ENCODE measurements at places on chromosomes 11 and 22.
A peak's percentile ranks its signal among the peaks of the same experiment; 100 is the strongest.

GRCh38 chr11:72497731-72498130 lies 63.4 kb upstream of the CLPB start:
- DNase-seq: no peak

GRCh38 chr11:86069408-86070101 lies 671 bp upstream of the PICALM start:
- no peak for DNase-seq

GRCh38 chr11:41413843-41414242 lies 45.6 kb downstream of the LRRC4C start:
- no peak for DNase-seq

DNA sequence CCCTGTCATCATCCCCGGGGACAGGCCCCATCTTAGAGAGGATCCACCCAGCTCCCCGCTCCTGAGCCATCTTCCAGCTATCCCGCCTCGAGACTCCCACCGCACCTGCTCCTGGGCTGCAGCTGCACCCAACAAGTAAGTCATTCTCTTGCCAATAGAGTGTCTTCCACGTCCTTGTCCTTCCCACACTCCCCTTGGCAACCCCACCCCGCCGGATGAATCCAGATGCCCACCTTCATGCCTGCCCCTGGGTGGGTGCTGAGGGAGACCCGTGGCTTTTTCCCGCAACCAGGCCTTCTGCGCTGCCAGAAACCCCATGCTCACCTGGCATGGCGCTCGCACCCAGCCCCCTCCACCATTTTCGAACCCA lies 11.1 kb upstream of the C11orf24 start:
- DNase-seq: no peak

GRCh38 chr11:22786475-22786874 lies 43.1 kb downstream of the SVIP start:
- no peak for DNase-seq

DNA sequence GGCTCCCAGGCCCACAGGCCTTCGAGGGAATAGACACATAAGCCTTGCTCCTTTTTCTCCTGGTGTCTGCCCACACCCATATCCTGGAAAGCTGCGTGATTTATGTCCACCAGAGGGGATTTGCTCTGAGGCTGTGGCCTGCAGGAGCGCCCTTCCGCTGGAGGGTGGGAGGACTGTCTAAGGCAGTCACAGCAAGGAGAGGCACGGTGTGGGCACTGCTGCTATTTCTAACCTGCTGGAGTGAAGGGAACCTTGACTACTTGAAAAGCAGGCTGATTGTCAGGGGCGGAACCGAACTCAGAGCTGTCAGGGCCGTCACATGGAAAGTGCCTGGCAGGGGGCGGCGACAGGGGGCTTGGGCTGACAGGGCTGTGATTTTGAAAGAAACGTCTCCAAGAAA lies 3.7 kb downstream of the UPB1 start:
- no peak for DNase-seq

DNA sequence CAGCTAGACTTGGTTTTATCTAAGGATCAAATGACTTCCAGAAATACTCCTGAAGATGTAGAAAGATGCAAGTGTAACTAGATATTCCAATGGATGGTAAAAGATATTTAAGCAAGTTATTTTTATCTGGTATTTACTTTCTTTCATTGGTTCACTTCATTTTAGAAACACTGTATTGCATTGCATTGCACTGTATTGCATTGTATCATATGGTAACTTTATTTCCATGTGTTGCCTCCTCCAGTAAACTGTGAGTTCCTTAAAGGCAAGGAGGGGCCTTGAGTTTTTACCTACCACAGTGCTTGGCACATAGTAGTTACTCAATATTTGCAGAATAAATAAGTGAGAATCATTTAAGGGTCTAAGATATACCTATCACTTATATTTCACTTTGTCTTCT lies 31.8 kb upstream of the FLI1 start:
- DNase-seq: no peak

- no peak for DNase-seq
Observed at GRCh38 chr11:30717641-30718040, 131.5 kb upstream of the MPPED2 start.

- no peak for DNase-seq
Observed at GRCh38 chr11:85277693-85278092, 349.5 kb downstream of the DLG2 start.

DNA sequence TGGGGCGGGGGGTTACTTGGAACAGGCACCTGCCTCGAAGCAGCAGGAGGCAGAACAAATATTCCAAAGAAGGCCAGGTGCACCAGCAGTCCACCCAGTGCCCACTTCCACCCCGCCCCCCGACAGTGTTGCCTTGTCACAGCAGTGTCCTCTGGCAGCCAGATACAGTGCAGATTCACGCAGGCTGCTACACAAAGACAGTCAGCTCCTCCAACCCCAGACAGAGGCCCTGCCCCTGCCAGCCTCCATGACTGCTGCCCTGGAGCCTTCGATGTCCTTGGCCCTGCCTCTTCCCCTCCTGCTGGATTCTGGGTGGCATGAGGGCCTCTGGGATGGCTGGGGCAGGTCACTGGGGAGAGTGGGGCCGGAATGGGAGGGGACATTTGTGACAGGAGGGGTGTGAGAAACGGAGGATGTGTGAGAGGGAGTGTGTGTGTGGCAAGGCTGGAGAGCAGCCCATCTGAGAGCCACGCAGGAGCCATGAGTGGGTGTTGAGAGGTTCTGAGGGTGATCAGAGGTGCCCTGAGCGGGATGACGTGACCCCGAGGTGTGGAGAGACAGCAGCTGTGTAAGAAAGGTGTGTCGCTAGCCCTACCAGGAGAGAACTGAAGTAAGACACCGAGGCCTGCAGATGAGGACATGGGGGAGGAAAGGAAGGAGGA lies 173.7 kb downstream of the CEP164 start:
- DNase-seq: no peak

- DNase-seq: no peak
Observed at GRCh38 chr22:47275605-47276449, 513.4 kb downstream of the TBC1D22A start.

DNA sequence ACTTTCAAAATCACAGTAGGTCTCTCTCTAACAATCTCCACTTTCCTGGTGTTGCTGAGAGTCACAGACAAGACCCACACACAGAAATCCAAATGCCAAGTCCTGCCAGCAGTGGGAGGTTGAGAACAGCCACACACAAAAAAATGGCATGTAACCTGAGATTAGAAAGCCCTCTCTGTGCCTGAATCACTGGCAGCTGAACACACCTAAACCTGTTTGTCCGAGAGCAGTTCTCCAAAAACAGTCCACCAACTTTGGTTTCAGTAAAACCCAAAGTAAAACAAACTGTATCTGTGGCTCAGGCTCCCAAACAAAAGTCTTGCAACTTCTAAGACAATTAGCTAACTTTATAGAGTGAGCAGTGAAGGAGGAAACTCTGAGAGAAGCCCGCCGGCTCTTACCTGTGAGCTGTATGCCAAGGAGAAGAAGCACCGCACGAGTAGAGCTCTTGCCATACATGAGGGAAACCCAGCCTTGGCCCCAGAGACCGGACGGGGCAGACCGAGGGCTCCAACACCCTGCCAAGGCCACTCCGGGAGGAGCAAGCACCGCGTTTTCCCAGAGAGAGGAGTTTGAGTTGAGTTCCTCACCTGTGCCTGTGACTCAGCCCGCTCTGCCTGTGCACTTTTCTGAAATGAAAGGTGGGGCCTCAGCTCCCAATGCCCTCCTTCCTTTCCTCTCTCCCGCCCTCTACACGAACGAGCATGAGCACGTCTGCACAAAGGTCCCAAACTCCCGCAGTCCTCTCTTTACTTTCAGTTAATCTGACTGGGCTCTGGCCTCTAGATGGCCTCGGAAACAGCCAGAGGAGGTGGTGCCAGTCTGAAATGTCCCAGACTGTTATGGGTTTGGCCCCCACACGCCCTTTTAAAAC lies at the start of gene MPZL2:
MPZL2 (minus strand) TSS at position 603 of the 874 bp plus-strand sequence; CDS start at position 459, 144 bp downstream.
- DNase-seq: peak; percentile 86

- peak; percentile 10 for DNase-seq
Observed at GRCh38 chr22:48478529-48479265, 1349.0 kb downstream of the BRD1 start.

- DNase-seq: no peak
Observed at GRCh38 chr11:79845002-79845709, 404.3 kb upstream of the TENM4 start.

DNA sequence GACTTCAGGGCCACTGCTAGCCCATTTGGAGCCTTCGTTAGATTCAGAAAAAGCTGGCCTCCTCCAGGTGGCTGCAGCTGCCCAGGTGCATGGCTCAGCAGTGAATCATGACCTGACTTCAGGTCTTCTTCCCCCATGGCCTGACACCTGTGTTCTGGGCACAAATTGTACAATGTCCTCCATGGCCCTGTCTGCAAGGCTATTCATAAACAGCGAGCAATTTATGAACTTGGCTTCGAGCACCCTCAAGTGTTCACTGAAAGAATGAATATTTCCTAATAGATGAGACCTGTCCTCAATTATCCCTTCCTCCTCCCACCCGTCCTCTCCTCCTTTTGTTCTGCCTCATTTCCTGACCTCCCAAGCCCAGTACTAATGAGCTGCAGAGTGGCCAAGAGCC lies 12.2 kb upstream of the VPS37C start:
- no peak for DNase-seq

GRCh38 chr11:110862407-110862806 lies 150.2 kb upstream of the ARHGAP20 start:
- no peak for DNase-seq

DNA sequence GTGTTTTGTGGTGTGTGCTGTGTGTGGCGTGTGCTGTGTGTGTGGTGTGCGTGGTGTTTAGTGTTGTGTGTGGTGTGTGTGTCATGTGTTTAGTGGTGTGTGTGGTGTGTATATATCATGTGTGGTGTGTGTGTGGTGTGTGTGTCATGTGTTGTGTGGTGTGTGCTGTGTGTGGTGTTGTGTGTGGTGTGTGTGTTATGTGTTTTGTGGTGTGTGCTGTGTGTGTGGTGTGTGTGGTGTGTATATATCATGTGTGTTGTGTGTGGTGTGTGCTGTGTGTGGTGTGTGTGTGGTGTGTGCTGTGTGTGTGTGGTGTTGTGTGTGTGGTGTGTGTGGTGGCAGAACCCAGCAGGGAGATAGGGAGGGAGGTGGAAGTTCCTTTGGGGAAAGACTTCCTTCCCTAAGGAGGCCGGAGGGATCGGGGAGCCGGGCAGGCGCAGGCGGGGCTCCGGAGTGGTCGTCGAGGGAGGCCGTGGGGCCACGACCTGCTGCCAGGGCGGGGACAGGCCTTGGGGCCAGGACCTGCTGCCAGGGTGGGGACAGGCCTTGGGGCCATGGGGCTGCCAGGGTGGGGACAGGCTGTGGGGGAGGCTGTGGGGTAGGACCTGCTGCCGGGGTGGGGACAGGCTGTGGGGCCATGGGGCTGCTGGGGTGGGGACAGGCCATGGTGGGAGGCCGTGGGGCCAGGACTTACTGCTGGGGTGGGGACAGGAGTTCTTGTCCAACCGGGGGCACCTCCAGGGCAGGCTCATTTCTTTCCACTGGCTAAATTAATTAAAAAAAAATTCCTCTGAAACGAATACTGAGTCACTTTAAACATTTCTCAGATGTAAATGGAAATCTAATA lies 15.2 kb downstream of the PIM3 start:
- peak; percentile 47 for DNase-seq

- no peak for DNase-seq
Observed at GRCh38 chr11:33475993-33476392, 218.8 kb downstream of the HIPK3 start.

DNA sequence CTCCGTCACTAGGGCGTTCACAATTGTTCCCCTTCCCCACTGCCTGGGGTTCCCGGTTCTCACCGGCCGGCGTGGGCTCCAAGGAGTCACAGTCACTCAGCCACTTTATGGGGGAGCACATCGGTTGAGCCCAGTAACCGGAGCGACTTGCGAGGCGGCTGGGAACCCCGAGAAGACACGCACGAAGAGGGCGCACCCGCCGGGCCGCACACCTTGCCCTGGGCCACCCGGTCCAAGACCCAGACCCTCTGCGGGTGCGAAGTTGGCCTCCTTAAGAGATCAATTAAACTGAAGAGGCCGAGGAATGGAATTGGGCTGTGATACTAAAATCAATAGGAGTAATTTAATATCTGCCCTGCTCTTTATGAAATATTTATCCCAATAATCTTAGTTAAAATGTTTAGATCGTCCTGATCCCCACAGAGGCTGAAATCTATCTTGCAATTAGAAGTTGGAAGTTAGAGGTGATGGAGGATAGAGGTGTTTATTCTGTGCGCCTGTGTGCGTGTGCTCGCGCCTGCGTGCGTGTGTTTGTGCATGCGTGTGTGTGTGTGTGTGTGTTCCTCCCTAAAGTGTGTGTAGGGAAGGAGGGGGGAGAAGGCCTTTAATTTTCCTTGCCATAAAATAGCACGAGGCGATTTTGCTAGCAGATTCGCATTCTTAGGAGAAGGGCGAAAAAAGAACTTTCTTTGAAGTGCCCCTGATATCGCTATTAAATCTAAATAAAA lies 954 bp upstream of the MN1 start:
- DNase-seq: no peak

- DNase-seq: peak; percentile 59
Observed at GRCh38 chr11:125433454-125434121, 62.5 kb downstream of the FEZ1 start.

DNA sequence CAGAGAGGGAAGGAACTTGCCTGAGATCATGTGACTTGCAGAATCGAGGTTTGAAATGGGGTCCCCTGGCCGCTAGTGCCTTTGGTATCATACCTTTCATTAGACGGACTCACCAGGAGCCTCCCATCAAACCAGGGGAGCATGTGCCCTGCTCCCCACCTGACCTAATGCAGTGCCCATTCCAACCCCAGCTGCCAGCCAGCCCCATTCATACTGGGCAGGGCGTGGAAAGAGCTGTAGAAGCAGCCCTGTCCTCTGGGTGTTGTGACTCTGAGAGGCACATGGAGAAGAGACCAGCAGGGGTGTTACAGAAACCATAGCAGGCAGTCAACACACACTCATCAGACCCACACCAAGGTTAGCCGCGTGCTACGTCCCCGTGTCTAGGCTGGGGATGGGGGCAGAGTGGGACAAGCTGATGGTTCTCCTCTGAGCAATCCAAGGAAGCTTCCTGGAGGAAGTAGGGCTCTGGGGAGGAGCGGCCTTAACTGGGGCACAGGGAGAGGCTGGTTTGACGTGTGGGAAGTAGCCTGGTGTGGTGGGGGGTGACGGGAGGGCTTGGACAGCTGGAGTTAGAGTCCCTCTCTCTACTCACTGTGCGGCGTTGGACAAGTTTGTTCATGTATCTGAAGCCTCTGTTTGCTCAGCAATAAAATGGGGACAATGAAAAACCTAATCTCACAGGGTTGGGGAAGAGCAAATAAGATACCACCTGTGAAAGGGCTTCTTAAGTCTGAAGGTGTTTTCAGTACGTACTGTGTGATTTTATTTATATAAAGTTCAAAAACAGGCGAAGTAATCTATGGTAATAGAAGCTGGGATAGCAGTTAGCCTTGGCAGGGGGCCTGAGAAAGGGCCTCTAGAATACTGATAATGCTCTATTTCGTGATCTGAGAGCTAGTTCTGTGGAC lies 14.0 kb downstream of the GRIK4 start:
- no peak for DNase-seq

DNA sequence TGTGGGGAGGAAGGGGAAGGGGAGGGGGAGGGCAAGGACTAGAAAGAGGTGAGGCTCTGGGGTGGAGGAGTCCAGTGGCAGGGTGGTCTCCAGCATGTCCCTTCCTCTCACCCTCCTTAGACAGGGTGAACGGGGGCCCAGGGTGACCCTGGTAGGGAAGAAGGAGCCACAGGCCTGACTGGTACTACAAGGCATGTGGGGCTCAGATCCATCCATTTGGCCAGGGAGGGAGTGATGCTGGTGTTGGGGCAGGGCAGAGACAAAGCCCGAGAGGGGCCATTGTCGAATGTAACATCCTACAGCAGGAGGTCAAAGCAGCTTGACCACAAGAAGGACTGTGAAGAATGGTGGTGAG lies 69.0 kb upstream of the SHISAL1 start:
- no peak for DNase-seq

Data from left lobe of liver (tissue), 2 donors.